ENCODE measurements at places on chromosomes 7 and 10.
A peak's percentile ranks its signal among the peaks of the same experiment; 100 is the strongest.

DNA sequence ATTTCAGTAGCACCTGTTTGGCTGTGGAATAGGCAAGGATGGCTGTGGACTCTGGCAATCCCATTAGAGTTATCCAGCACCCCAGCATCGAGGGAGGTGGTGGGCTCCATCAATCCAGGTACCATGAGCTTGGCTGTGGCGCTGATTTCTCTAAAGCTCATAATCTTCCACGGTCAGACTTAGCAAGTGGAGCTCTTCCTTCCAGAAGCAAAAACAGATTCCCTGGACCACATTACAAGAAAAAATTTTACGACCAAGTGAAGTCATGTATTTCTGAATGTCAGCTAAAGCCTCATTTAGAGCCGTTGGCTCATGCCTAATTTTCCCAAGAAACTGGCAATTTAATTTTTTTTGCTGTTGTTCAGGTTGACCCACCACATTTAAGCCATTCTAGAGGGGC, 135.1 kb downstream of the CELF2 start:
- DNase-seq: no peak

DNA sequence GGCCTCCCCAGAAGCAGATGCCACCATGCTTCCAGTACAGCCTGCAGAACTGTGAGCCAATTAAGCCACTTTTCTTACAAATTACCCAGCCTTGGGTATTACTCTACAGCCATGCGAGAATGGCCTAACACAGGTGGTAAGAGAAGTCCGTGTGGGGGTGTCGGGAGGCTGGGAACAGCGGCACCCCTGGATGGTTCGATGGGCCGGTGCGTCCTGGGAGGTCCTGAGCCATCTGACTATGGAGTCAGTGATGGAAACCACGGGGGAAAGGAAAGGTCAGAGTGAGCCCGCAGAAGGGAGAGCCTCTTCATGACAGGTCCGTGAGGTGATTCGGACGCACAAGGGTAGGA, 2.5 kb upstream of the PTPRN2 start:
- DNase-seq: no peak

- peak; percentile 71 for DNase-seq
Measured at GRCh38 chr10:113045147-113046055, 95.4 kb downstream of the TCF7L2 start.

- no peak for DNase-seq
Measured at GRCh38 chr7:32289651-32290414, 200.3 kb downstream of the LSM5 start.

DNA sequence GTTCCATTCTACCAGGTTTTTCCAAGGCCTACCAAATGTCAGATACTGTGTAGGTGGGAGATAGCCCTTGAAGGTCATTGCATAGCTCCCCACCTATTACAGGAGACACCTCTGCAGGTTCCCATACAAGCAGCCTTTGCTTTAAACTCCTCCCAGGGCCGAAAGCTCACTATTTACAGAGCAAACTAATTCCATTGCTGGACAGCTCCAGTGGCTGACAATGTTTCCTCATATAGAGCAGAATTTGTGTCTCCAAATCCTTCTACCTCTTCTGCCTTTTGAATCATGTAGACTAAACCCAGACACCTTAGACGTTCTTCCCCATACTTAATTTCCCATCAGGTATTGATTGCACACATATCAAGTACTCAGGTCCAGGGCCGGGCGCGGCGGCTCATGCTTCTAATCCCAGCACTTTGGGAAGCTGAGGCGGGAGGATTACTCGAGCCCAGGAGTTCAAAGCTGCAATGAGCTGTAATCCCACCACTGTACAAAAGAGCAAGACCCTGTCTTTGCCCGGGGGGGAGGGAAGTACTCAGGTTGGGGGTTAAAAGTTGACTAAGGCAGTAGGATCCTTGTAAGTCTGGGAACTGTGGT, 2.1 kb downstream of the CNNM1 start:
- no peak for DNase-seq

DNA sequence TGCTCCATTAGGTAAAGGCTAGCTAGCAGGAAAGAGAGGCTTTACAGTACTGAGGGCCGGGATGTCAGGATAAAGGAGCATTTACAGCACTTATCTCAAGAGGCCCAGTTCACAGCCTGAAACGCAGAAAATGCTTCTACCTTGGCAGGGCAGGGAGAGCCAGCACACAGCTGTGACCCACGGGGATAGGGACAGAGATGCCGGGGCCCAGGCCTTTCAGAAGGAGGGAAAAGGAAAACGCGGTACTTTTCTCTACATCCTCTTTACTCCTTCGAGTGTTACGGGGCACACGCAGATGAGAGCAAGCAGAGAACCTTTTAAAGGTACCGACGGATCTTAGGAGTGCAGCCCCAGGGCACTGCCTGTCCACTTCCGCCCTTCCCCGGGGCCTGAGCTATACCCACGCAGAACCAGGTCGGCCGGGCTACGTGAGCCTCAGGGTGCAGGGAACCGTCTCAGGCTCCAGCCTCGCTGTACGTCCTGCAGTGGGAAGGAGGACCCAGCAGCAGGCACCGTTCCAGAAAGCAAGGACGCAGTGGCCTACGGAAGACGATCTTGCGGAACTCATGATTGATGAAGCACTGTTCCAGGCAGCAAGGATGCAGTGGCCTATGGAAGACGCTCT, 232.3 kb downstream of the ELFN1 start:
- no peak for DNase-seq

DNA sequence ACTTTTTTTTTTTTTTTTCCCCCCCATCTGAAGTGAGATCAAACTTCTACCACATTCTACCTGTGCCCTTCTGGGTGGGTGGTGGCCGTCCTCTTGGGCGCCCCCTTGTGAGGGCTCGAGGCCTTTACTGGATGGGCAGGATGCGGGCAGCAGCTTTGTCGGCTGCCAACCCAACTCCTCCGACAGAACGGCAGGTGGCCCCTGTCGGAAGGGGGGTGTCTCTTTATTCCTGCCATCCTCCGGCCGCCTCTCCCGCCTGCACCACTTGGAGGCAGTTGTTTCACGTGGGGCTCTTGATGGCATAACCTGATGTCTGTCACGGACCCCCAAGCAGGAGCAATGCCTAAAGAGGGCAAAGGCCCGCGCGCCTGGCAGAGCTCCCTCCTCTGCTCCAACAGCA, 31.0 kb downstream of the AMZ1 start:
- DNase-seq: no peak

GRCh38 chr7:145398758-145399157, 562.9 kb upstream of the TPK1 start:
- no peak for DNase-seq

DNA sequence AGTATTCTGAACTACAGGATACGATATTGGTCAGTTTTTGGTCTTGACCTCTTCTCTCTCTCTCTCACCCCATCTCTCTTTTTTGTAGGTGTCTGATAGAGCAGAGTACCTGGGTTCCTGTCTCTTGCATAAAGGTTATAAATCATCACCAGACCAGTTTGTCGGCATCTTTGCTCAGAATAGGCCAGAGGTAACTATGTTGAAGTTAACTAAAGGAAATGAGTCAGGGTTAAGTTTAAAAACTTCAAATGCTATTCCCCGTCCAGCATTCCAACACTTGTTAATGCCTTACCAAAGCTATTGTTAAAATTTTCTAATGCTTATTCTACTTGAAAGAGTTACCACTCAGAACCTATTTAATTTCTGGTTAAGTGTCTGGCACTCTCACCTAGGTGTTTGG, 30.7 kb downstream of the ACSL5 start:
- peak; percentile 33 for DNase-seq

DNA sequence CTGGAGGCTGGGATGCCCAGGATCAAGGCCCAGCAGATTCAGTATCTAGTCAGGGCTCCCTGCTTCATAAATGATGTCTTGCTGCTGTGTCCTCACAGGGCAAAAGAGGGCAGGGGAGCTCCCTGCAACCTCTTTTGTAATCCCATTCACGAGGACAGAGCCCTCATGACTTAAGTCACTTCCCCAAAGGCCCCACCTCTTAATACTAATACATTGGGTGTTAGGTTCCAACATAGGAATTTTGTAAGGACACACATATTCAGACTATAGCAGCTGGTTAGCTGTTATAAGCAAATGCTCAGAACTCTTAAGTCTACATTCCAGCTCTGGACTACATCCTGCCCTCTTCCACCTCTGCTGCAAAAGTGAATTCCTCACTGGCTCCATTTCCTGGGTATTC, 63.0 kb downstream of the VOPP1 start:
- DNase-seq: peak; percentile 20

DNA sequence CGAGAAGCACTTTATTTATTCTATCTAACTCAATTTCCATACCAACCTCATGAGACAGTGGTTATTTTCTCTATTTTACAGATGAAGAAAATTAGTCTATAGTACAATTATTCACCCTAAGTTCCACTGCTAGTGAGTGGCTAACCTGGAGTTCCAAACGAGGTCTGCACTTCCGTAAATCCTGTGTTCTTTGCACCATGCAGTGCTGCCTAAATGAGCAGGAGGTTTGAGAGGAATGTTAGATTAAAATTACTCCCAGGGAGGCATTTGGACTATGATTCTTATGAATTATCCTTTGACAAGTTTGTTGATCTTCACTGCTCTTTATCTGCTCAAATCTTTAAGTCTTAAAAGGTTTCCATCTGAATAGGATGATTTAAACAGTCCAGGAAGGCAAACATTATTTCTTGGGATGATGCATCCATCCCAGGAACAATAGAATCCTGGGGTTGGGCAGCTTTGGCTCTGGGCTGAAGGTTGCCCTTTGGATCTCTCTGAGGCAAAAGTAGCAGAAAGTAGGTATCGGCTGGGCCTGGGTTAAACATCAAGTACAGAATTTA, 400.8 kb downstream of the REEP3 start:
- no peak for DNase-seq

DNA sequence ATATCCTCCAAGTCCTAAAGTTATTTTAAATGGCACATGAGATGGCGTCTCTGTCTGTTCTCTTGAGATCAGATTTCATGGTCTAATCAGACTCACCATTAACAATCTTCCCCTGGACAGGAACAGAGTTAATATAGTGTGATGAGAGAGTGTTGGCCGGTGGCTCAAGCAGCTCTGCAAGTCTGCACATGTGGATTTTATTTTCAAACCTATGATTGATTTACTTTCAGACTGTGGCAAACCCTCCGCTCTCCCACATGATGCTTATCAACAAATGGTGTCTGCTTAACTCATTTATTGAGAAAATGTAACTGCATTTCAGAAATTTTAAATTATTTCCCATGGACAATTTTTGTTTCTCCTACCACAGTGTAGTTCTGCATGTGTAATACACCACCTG, 46.5 kb upstream of the HGF start:
- no peak for DNase-seq

DNA sequence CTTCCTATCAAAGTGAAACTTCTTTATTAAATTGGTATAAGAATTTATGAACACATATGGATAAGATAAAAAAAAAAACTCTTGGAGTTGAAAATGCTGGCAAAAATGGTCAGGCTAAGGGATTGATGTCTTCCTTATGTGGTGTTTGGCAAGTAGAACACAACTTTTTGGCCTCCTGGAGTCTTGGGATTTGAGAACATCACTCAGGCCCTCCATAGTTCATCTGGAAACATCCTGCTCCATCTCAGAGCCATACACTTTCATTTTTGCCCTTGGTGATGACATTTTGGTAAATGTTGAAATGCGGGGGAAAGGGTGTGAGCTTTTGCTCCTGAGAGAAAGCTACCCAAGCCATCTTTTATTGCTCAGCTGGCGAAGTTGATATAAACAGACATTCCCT, 27.5 kb upstream of the BTBD16 start:
- DNase-seq: no peak

- DNase-seq: no peak
Measured at GRCh38 chr10:51501396-51501795, 198.0 kb downstream of the CSTF2T start.

GRCh38 chr10:50211670-50212069, 39.6 kb downstream of the ASAH2 start:
- no peak for DNase-seq

DNA sequence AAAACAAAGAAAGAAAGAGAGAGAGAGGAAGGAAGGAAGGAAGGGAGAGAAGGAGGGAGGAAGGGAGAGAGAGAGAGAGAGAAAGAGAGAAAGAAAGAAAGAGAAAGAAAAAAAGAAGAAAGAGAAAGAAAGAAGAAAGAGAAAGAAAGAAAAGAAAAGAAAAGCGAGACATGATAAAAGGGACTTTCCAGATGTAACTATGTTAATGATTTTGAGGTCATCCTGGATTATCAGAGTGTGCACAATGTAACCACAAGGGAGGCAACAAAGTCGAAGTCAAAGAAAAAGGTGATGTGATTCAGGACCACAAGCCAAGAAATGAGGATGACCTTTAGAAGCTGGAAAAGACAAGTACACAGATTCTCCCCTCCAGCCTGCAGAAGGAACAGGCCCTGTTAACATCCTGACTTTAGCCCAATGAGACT, 48.9 kb upstream of the PAX2 start:
- no peak for DNase-seq

DNA sequence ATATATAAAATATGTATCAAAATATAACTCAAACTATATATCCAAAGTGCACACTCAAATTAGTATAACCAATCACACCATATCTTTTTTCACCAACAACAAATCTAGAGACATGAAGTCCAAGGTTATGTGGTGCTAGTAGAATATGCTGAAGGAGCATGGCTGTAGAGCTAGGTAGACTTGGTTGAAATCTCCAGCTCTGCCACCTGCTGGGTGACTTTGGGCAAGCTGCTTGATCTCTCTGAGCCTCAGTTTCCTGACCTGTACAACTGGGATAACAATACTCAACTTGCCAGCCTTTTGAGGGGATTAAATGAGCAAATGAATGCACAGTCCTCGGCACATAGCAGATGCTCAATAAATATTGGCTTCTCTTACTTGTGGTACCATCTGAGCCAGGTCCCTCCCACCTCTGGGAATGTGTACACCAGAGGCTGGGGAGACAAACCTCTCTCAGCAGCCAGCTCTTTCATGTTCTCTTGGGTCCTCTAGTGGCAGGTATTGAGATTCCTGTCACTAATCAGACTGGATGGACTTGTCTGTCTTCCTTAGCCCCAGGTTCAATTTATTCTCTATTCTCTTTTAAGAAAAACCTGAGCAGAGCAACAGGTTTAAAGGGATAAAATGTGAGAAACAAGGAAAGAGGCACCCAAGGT, 94.3 kb upstream of the PDE1C start:
- peak; percentile 85 for DNase-seq

GRCh38 chr10:132446661-132447445, 49.9 kb downstream of the PWWP2B start:
- DNase-seq: peak; percentile 55

- DNase-seq: no peak
Measured at GRCh38 chr10:95306851-95307250, 16.0 kb upstream of the PDLIM1 start.

GRCh38 chr10:69232252-69232651, 12.1 kb downstream of the HKDC1 start:
- peak; percentile 84 for DNase-seq
